ENCODE measurements at places on chromosomes 13 and 19.

- DNase-seq, result no peak
Observed at GRCh38 chr19:29477831-29478577, 47.8 kb upstream of the VSTM2B start.

- no peak for DNase-seq
Observed at GRCh38 chr13:73767747-73768315, 366.4 kb downstream of the KLF12 start.

- no peak for DNase-seq
Observed at GRCh38 chr13:41284512-41285288, 21.3 kb upstream of the MTRF1 start.

GRCh38 chr13:114148521-114148855 lies 16.1 kb upstream of the RASA3 start:
- peak; percentile 42 for DNase-seq

- DNase-seq, result no peak
Observed at GRCh38 chr13:80475718-80476117, 134.8 kb upstream of the SPRY2 start.
